ENCODE measurements at places on chromosomes 12 and 14.

DNA sequence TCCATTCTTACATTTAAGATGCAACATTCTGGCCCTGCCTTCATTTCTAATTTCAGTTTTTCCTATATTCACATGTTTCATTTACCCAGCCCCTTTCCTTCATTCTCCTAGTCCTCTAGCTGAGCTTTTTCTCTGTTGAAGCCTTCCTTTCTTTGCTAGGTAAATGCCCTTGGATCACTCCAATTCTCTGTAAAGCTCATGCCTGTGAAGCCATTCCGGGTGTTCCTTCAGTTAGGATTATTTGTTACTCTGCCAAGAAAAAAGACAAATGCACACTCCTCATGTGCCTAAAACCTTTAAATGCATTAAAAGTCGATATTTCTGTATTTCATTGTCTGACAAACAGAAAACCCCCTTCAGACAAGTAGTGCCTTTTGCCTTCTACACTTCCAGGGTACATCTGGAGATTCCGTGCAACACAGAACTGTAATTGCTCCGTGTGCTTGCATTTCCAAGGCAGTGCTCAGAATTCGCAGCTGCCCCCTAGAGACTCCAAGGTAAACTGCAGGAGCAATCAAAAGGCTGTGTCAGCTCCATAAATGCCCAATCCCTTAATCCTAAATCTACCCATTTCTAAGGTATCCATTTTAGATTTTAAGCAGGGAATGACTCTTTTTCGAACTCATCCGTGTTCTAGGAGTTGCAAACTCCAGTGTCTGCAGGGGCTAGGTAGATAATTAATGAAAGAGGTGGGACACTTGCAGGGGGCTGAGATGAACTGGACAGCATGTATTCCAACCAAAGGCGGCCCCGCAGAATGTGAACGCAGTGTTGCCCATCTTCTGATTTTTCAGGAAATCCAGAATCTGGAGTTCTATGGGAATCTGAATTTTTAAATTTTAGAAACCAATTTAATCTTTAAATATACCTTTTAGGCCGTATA is 320.2 kb downstream of the GRIN2B start:
- peak; percentile 61 for DNase-seq

DNA sequence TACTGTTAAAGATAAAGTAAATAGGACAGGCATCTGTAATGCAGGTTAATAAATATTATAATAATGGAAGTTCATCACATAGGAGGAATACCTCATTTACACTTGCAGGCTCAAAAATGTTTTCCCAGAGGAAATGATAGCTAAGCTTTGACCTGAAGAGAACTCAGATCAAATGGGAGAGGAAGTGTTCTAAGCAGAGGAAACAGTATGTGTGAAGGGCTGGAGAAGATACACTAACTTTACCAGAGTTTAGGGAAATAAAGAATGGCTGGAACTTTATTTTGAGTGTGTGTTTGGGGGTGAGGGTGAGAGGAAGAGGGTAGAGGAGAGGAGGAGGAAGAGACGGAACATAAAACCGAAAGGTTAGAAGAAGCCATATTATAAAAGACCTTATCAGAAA is 34.0 kb upstream of the AP4S1 start:
- DNase-seq, result no peak

- DNase-seq, result peak; percentile 49
Measured at GRCh38 chr12:99810718-99811593, 163.4 kb downstream of the GARIN6 start.

DNA sequence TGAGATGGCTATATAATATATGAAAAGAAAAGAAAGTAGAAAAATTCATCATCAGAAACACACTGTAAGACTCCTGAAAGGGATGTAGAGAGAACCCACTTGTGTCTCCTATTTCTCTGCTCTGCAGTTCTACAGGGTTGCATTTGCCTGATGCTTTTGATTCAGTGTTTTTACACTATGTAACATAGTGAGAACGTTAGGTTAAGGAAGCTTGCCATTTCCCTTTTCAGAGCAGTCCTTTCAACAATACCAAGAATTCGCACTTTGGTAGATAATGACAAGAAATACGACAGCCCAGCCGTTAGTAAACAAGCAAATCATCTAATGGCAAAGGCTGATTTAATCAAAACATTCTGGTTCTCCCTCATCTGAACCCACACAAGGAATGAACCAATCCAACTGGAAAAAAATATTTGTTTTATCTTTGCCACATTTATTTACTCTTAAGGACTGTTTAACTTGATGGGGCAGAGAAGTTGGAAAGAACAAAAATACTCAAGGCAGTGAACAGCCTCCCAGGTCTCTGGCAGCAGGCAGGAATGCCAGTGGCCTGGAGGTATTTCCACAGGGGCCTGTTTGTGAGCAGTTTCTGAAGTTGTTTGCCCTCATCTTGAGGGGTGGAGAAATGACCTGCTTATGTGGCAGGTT is 30.8 kb upstream of the SOCS2 start:
- no peak for DNase-seq

DNA sequence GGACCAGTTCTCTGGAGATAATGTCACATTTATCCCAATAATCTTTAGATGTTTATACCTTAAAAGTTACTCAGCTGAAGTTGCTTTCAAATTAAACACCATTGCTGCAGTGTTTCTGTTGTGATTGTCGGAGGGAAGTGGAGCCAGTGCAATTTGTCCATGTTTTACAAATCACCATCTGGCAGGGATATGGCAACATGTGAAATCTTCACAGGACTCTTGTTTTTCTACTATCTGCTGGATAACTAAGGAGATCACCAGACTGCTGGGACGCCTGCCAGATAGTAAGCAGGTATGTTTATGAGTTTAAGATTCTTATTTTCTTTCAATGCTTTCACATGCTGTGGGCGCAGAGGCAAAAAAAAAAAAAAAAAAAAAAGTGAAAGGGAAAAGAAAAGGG is 100.3 kb upstream of the SOX5 start:
- no peak for DNase-seq

DNA sequence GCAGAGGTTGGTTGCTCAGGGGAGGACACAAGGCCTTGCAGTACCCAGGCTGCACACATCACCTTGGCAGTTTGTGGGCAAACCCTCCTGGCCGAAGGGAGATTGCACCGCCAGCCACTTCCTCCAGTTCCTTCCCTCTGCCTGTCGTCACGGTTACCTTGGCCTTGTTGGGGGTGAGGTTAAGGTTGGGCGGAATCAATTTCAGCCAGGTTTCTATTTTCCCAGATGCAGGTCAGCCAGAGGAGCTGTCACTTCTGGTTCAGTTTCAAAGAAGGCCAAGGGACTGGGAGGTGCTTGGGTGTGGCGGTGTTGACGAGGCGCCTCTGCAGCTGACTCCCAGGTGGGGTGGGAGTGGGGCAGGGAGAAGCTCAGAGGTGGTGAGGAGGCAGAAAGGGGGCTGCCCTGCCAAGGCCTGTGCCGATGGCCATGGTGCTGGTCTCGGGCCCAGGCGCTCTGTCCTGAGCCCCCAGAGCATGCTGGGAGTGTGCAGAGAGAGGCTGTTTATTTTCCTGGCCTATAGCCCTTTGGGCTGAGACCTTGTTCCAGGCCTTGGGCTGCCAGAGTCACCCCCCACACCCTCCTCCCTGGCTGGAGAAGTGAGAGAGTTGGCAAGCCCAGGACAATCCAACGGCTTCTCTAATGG is 31.4 kb downstream of the JDP2 start:
- no peak for DNase-seq

DNA sequence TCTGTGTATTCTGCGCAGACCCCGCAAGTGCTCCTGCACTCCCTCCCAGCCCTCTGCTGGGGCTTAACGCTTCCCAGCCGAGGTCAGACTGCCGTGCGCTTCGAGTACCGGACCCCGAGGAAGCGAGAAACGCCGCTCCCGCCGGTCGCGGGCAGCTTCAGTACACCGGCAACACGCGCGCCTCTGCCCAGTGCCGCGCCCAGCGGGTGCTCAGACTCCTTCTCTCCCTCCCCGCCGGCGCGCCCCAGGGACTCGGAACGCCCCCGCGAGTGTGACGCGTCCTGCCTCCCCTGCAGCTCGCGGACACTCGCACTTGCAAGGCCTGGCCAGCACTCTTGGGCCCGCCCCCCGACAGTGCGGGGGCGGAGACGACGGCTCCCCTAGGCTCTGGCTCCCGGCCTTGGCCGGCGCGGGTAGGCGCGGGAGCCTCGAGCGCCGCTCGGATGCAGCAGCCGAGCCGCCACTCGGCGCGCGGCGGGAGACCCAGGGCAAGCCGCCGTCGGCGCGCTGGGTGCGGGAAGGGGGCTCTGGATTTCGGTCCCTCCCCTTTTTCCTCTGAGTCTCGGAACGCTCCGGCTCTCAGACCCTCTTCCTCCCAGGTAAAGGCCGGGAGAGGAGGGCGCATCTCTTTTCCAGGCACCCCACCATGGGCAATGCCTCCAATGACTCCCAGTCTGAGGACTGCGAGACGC is at the start of gene PTGER2:
Gene PTGER2 (plus strand): TSS at position 410 of the 692 bp plus-strand sequence. CDS start 237 bp downstream, at position 647.
- peak; percentile 91 for DNase-seq

GRCh38 chr14:65789363-65789762 is 376.8 kb downstream of the FUT8 start:
- DNase-seq, result no peak

DNA sequence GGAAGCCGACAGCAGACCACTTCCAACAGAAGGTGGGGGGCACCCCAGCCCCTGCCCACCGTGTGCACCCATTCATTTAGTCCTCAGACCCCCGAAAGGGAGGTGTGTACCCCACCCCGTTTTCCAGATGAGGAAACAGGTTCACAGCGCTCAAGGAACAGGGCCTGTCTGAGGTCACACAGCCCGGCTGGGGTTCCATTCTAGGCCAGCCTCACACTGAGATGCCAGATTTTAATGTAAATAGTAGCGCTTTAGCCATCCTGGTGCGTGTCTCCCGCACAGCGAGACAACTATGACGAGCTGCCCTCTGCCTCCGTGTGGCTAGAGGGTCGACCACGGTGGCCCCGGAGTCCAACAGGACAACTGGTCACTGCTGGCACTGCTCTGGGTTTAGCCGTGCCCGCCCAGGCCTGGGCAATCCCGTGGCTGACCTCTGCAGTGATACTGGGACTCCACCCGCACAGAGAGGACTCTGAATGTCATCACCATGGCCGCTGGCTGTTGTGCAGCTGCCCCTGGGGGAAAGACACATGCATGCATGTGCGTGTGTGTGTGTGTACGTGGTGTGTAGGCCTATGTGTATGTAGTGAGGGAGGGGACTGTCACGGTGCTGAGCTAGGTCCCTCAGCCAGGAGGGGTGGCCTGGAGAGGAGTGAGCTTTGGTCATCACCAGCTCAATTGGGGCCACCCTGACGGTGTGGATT is 31.6 kb downstream of the BEGAIN start:
- no peak for DNase-seq

DNA sequence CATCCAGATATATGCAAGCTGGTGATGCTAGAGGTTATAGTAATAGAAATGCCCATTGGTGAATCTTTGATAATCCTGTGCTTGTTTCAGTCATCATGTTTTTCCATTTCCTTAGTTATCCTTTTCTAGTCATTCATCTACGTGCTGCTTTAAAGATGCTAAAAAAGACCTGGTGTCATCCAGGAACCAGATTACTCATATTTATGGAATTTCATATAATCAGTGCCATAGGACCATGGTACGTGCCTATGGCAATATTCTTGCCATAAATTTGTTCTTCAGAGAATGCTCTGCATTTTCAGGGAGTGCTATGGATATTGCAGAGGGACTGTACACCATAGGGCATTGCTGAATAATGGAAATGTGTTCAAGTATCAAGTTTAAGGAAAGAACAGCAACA is 267.3 kb downstream of the AKAP6 start:
- DNase-seq, result peak; percentile 19

DNA sequence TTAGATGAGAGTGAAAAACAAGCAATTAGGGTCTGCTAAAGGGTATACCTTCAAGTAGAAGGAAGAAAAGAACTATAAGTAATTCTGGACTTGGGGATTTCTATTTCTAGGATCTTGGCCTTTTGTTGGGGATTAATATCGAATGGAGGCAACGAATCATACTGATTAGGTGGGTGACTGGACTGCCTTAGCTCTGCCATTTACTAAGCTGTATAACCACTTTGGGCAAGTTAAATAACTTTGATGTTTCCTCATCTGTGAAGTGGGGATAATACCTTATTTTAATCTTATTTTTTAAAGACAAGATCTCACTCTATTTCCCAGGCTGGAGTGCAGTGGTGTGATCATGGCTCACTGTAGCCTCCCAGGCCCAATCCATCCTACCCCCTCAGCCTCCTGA is 6.6 kb downstream of the IKBIP start:
- DNase-seq, result no peak

- no peak for DNase-seq
Measured at GRCh38 chr12:49902399-49903350, 1.0 kb downstream of the FAIM2 start.

GRCh38 chr12:13915096-13915495 is 66.3 kb downstream of the GRIN2B start:
- DNase-seq, result no peak

- no peak for DNase-seq
Measured at GRCh38 chr12:12350868-12351463, 924 bp upstream of the MANSC1 start.

DNA sequence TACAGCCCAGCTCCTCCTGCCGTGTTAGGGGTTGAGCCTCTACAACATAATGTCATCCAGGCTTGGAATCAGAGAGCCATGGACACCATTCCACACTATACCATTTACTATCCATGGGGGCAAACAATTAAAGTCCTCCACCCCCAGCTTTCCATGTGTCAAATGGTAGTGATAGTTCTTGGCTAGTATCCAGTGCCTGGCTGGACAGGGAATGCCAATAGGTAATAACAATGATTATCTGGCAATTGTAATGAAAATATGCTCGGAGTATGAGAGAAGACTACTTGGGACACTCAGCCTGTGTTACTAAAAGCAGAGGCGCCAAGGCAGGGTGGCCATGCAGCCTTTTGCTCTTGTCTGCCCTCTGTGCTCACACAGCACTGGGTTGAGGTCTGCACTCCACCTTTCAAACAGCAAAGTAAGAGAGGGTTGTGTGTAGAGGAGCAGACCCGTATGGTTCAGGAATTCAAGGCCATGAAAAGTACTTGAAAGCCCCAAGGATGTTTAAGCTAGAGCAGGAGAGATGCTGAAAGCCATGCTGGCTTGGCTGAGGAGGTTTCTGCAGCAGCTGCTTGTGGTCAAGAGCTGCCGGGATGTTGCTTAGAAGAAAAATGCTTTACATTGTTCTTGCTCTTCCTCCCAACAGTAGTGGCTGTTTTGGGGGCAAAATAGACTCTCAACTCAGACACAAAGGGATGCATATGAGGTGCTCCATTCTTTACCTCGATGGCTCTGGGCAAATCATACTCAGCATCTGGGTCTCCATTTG is 10.6 kb downstream of the SERPINA3 start:
- DNase-seq, result no peak

GRCh38 chr12:93573552-93574223 is 1.2 kb downstream of the SOCS2 start:
- peak; percentile 21 for DNase-seq

DNA sequence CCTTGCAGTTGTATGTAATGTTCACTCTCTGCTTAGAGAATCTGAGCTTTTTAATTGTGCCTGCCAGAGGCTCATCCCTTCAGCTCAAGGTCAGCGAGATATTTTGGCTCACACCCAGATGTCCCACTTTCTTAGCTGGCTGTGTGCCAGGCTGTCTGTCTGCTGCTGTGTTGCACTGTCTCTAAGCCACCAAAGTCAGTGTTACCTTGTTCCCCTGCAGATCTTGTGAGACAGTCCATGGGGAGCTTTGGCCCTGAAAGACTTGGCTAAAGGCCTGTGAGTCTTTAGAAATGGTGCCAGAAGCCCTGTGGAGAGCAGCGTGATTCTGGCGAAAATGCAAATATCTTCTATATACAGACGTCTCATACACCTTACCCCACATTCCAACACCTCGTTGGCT is 293.7 kb downstream of the TTC6 start:
- no peak for DNase-seq
